NCI-H2227 treated with DMSO at 0.1 percent for 48 hours (cell line): ENCODE measurements at places on chromosomes 13 and 19.

DNA sequence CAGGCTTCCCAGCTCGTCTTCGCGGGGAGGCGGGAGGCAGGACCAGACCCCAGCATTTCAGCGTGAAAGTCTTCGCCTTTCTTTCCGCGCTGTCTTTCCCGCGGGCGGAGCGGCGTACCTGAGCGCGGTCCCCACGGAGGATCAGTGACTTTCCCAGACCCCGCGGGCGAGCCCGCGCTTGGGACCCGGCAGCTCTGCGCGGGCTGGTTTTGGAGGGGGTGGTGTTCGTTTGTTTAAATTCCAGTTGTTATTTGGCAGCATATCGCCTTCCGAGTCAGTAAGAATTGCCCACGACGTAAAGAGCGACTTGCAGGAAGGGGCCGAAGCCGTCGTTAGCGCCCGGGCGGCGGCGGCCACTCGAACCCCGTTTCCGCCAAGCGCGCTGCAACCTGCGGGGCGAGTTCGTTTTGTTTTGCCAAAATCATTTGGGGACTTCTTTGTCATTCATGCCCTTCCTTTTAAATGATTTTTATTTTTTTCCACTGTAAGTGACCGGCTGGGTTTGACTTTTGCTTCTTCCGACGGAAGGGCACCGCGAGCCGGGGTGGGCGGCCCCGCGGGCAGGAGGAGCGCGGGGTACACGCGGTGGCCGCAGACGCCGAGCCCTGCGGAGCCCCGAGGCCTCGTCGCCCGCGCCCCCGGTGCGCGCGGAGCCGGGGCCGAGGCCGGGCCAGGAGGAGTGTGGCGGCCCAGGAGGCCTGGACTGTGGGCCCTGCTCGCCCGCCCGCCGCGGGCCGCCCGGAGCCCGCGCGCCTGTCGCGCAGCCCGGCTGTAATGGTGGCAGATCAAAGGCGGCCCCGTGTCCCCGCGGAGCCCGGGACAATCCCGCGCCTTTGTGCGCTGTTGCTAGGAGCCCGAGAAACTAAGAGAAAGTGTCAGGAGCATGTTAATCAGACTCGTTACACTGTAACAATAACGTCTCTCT lies 75.9 kb downstream of the ZIC5 start:
- DNase-seq: no peak

DNA sequence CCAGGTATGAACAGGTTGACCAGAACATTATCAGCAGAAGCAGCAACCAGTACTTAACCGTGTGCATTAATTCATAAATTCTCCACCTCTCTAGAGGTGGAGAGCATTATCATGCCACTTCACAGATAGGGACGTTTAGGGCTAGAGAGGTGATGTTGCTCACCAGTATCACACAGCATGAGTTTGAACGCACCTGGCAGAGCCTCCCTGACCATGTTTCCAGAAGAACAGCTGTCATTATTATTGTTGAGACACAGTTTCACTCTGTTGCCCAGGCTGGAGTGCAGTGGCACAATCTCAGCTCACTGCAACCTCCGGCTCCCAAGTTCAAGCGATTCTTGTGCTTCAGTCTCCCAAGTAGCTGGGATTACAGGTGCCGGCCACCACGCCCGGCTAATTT lies 6.8 kb downstream of the KANK2 start:
- DNase-seq: no peak

DNA sequence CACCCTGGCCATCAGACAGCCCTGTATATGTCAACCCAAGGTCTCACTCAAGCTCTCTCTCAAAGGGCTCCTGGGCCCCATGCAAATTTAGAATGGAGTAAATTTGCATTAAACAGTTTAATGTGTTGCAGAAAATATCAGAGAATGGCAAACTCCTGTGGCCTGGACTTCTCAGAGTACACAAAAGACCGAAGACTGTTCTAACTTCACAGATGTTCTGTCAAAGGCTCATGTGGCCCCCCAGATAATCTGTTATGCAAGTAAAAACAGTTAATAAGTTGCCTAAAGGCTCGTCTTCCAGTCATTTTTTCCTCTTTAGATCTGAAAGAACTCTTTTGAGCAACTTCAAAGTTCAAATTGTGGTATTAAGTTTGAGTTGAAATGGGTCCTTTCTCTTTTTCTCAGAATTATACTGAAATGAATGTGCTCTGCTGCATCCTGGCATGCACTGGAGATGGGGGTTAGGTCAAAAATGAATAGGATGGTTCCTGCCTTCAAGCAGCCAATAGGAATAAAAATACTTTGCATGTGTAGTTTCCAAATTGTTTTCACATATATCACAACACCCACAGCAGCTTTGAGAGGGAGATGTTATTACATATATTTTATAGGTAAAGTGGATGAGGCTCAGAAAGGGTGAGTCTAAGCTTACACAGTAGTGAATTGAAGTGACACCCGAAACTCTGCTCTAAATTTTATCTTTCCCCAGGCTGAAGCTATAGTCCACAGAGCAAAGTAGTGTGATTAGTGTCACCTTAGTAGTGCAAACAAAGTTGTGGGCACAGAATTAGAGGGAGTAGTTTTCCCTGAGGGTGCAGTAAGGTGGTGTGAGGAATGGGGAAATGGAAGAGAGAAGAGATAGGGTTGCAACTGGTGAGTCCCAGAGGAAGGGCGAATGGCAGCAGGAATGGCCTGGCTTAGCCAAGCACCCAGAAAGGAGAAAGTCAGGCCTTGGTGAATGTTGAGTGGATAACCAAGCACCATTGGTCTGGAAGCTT lies 205.0 kb upstream of the RFC3 start:
- no peak for DNase-seq

DNA sequence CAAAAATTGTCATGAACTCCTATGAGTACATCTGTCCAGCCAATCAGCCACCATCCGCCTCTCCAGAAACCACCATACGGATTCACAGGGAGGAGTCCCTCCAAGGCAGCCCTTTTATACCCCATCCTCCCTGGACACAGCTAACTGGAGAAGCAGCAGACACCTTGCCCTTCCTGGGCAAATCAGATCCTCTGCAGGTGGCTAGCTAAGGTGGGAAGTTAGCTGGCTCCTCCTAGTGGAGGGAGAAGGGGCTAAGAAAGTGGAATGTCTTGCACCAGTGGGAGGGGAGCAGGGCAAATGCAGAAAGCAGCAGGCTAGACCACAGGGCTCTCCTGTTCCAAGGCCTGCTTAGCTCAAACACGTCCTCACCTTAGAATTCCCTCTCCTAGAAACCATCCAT lies 46.2 kb upstream of the UQCRFS1 start:
- no peak for DNase-seq

DNA sequence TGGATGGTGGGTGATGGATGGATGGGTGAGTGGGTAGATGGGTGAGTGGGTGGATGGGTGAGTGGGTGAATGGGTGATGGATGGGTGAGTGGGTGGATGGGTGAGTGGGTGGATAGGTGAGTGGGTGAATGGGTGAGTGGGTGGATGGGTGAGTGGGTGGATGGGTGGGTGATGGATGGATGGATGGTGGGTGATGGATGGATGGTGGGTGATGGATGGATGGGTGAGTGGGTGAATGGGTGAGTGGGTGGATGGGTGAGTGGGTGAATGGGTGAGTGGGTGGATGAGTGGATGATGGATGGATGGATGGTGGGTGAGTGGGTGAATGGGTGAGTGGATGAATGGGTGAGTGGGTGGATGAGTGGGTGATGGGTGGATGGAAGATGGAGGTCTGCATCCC lies 2.8 kb downstream of the SMIM24 start:
- DNase-seq: no peak

- DNase-seq: peak; percentile 15
Measured at GRCh38 chr19:44903602-44904425, 1.8 kb upstream of the APOE start.

- no peak for DNase-seq
Measured at GRCh38 chr13:109694972-109695371, 91.4 kb downstream of the IRS2 start.

DNA sequence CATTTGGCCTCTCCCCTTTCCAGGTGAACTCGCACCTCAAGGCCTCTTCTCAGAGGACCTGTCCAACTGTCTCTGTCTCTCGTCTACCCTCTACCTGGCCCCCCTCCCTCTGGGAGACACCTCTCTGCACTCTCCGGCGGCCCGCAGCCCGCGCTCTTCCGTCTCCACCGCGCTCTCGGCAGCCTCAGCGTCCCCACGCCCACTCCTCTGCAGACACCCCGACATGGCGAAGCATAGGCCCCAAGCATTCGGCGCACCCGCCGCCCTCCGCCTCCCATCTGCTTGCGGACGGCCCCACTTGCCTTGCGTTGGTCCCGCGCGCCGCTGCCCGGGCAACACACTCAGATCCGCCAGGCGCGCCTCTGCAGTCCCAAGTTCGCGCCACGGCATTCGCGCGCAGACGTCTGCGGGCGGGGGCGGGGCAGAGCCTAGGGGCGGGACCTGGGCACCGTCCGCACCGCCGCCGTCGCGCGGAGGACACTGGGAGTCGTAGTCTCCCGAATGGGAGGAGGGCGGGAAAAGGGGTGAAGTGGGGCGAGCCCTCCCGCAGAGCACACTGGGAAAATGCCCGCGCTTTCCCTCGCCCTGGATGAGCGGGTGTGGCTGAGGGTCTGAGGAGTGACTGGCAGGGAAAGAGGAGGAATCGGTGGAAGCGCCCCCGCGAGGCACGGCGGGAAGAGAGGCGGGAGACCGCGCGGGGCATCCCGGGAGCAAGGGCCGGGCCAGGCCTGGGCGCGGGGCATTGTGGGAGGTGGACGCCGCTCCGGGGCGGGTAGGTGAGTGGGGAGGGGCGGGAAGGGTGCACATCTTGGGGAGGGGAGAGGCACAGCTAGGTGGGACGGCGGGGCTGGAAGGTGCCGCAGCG lies at the start of the genes LIG1 and ZSWIM9:
LIG1 (minus strand) TSS at position 406 of the 865 bp plus-strand sequence. CDS start 4,778 bp downstream, outside the sequence.
ZSWIM9 (plus strand) TSS at position 742 of the 865 bp plus-strand sequence. CDS start 1,123 bp downstream, outside the sequence.
- peak; percentile 91 for DNase-seq

- no peak for DNase-seq
Measured at GRCh38 chr19:38842439-38843174, 7.2 kb downstream of the HNRNPL start.

- DNase-seq: no peak
Measured at GRCh38 chr13:20727856-20728255, 24.4 kb downstream of the IL17D start.

GRCh38 chr13:24087605-24088225 lies 72.8 kb upstream of the SPATA13 start:
- no peak for DNase-seq

DNA sequence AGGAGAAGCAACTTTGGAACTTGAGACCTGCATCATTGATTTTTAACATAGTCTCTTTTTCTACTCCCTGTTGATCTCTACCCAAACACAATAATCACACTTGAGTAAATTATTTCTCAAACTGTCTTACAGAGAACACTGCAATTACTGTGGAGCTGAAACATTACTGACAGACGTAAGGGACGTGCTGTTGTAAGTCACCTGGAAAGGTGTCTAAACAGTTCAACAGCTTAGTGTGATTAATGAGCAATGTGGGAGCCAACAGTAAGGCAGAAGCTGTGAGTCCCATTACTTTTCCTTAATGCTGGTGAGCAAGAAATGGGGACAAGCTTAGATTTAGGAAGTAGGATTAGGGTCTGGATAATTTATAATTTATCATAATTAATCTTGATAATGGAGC lies 265.7 kb downstream of the DLEU7 start:
- DNase-seq: peak; percentile 9

DNA sequence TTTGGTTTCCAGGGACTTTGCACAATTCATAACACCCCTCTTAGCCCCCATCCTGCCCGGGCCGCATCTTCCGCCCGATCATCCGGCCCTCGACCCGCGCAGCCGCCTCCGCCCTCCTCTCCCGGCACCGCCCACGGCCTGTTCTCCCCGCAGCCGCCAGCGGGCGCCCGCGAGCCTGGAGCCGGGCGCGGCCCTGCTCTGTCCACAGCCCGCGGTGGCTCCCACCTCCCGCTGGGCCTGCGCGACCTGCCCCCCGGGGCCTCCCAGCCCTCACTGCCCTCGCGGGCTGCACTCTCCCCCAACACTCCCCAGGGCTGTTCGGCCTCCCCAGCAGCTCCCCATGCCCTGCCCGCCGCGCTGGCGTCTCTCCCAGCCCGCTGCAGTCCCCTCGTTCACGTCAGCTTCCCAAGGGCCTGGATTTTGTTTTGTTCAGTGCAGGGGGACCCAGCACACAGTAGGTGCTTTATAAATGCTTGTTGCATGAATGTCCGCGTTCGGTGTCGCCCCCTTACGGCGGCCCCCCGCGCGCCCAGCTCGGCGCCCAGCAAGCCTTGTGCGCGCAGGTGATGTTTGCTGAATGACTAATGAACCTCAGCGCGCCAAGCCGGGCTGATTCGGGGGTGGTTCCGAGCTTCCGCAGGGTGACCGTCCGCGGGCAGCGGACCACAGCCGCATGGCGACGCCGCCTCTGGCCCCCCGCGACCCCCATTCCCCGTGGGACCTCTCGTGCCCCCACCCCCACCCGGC lies 4.6 kb upstream of the APC2 start:
- peak; percentile 24 for DNase-seq

DNA sequence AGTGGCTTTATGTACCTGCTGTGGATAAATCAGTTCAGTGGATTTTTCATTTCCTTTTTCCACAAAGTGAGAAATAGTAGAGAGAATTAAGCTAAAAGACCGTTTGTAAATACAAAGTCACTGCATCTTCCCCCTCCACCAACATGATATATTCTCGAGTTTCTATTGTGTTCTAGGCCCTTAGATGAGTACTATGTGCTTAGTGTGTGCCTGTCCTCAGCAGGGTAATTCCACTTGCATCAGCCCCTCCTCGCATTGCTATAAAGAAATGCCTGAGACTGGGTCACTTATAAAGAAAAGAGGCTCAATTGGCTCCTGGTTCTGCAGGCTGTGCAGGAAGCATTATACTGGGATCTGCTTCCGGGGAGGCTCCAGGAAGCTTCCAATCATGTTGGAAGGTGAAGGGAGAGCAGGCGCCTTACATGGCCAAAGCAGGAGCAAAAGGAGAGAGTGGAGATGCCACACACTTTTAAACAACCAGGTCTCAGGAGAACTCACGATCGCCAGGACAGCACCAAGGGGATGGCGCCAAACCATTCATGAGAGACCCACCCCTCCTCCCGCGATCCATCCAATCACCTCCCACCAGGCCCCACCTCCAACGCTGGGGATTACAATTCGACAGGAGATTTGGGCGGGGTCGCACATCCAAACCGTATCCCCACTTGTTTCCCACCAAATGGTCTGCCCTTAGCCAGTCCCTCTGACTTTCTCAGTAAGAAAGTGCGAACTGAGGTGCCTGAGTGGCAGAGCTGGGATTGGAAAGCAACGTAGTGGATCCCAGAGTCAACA lies 102.3 kb upstream of the ABCC4 start:
- DNase-seq: peak; percentile 61

DNA sequence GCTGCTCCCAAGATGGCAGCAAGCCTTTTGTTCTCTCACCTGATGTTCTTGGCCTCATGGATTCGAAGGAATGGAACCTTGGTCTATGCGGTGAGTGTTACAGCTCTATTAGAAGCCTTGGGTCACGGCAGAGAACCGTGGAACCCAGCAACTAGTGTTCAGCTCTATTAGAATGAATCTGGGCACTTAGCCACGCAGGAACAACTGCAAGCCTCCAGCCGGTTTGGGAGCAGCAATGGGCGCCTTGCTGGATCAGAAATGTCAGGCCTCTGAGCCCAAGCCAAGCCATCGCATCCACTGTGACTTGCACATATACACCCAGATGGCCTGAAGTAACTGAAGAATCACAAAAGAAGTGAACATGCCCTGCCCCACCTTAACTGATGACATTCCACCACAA lies 1100.7 kb upstream of the PRR20A start:
- DNase-seq: no peak
